ENCODE measurements at places on chromosomes 6 and 20.

- no peak for DNase-seq
These were observed 26.5 kb downstream of the MTHFD1L start for GRCh38 chr6:150891888-150892485.

- DNase-seq = no peak
These were observed 172.9 kb upstream of the CDYL start for GRCh38 chr6:4603291-4603690.

GRCh38 chr6:95847061-95847460 is 168.7 kb upstream of the FUT9 start:
- no peak for DNase-seq

DNA sequence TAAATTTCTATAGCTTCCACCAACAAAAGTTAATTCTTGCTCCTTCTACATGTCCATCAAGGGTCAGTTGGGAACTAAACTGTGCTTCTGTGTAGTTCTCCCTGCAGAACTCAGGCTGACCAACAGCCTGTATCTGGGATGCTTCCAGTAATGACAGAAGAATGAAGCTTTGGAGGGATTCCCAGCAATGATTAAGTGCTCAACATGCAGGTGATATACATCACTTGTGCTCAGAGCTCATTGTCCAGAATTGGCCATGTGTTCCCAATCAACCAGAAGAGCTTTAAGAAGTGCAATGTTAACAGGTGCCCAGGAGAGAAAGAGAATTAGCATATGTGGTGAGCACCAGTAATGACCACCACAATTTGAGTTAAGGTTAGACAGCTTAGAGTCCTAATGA is 37.4 kb upstream of the SNRPB2 start:
- DNase-seq = no peak

DNA sequence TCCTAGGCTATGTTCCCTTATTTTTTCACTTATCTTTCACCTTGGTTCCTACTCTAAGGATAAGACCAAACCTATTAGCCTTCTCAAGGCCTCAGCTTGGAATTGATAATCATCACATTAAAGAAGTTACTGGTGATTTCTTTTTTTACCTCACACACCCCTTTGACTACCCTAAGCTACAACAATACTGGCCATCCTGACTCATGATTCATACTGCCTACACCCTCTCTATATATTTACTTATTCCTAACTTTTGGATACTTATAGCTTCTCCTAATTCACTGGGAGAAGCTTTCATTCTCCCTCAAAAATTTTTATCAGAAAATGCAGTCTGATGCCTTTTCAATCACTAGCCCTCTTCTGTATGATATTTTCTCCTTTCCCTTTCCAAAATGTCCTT is 256.1 kb downstream of the TBX18 start:
- DNase-seq = no peak

- DNase-seq = no peak
These were observed 87.9 kb downstream of the PDE10A start for GRCh38 chr6:165575158-165575549.

GRCh38 chr6:25013246-25013645 is 77.5 kb upstream of the RIPOR2 start:
- DNase-seq = no peak

DNA sequence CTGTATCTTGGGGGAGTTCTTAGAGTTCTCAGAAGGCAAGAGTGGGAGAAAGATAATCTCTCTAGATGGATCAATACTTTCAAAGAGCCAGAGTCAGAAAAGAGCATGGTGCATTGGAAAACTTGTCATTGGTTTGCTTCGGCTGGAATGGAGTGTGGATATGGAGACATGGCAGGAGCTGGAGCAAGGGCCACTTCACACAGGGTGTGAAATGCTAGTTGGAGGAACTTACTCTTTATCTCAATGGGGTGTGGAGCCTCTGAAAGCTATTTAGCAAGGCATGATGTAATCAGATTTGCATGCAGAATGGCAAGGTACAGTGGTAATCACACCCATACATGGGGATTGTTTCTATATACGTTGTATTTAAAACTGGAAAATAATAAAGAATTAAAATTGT is 31.5 kb upstream of the PAQR8 start:
- DNase-seq = no peak

- no peak for DNase-seq
These were observed 126.6 kb upstream of the CCDC28A start for GRCh38 chr6:138647006-138647405.

GRCh38 chr6:41367700-41368099 is 32.3 kb downstream of the NCR2 start:
- DNase-seq = no peak

Data from iPS DF 19.7 (cell line).